Stimulated activated CD4-positive, alpha-beta T cell treated with anti-CD3 and anti-CD28 coated beads, Interleukin-1b, Interleukin-23, amount 100 ng/mL, for 24 hours (primary cell): ENCODE measurements at places on chromosomes 3 and 15.

- DNase-seq = no peak
Measured at GRCh38 chr3:88542916-88543315, 393.2 kb downstream of the C3orf38 start.

GRCh38 chr15:58980351-58980939 is 7.0 kb upstream of the RNF111 start:
- DNase-seq = no peak

DNA sequence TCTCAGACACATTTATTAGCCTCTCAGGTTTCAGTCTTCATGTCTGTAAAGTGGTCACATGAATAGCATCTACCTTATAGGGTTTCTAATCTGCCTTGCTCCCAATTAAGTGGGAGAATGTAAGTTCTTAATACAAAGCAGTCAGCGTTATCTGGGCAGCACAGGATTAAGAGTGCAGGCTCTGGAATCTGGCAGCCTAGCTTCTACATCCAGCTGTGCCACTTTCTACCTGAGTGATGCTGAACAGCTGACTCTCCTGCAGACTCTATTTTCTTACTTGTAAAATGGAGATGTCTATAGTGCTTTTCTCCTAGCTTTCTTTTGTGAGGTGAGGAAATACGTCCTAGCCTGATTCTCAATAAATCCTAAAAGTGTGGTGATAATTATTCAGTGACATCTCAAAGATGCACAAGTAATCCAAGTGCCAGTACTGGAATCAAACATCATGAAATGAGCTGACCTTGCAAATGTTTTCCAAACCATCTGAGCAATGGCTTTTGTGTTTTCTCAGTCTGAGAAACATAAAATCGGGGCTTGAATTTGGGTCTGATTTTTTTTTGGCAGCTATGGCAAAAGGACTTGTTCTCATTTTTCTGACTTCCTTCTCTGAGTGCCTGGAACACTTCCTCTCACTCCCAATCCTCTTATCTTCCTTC is 232.2 kb upstream of the FEZF2 start:
- no peak for DNase-seq

DNA sequence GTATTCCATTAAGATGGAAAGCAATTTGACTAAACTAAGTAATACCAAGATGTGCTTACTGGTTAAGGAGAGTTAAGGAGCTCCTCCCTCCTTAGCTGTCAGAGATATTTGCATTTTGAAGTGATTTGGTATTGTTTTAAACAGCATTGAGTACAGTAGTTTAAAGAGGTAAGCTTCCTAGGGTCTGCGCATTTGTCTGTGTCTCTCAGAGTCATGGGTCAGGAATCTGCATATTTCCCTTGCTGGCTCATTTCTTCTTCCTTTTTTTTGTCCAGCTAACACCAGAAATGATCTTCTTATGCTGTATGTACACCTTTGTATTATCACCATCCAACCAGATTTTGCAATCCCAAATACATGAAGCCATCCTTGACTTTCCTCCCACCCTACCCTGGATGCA is 163.0 kb upstream of the BFSP2 start:
- DNase-seq = no peak

GRCh38 chr3:197222937-197223370 is 75.5 kb downstream of the DLG1 start:
- no peak for DNase-seq

DNA sequence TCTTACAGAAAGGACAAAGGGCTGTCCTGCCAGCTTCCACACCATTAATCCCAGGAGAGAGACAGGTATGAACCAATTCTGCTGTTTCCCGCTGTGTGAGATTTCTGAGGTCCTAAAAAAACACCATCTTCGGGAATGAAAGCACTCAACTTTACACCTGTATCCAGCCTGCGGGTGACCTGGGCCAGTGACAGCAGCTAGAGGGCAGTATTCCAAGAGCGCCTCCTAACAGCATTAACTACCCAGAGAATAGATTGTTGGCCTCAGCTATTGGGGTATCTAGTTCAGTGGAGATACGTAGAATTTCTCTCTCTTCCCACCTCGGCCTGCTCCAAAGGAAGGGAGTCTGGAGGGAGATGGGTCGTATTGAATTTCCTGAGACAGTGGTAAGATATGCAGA is 55.1 kb downstream of the WDR76 start:
- DNase-seq = no peak

- no peak for DNase-seq
Measured at GRCh38 chr3:116863822-116864589, 154.4 kb downstream of the TUSC7 start.

GRCh38 chr3:155053756-155054155 is 26.4 kb upstream of the MME start:
- no peak for DNase-seq

DNA sequence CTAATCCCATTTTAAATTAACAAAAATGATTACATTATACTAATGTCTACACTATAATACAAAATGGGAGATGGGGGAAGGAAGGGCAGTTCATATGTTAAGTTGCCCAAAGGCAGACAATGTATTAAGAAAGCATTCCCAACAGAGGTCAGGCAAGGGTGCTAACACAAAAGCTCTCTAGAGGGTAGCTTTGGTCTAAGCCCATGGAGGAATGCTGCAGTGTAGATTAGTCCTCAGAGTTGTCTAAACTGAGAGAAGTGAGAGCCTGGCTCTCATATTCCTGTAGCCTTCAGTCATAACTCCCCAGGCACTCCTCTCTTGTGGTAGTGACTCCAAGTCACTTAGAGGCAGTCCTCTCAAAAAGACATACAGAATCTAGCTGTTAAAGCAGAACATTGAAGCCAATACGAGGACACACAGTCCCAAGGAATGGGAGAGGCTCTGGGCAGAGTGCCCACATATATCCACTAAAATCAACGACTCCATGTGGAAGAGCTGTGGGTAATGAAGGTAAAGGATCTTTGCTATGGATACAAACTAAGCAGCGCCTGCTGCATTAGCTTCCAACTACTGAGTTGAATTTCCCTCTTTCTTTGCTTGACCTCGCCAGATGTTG is 14.5 kb downstream of the NEK10 start:
- no peak for DNase-seq

- no peak for DNase-seq
Measured at GRCh38 chr15:92164327-92165000, 229.2 kb upstream of the ST8SIA2 start.

DNA sequence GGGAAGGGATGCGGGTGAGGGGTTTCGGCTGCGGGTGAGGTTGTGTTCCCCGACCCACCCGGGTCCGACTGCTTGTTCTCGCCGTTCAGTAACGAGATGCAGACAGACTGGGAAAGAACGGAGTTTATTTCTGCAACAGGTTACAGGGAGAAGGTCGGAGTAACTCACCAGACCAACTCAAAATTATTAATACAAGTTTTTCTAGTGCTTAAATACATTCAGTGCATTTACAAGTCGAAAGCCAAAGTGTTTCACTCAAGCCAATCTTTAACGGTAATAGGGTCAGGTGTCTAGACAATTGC is 492 bp upstream of the HIGD1A start:
- DNase-seq = no peak

GRCh38 chr3:32495609-32496008 is 7.0 kb downstream of the CMTM6 start:
- no peak for DNase-seq

DNA sequence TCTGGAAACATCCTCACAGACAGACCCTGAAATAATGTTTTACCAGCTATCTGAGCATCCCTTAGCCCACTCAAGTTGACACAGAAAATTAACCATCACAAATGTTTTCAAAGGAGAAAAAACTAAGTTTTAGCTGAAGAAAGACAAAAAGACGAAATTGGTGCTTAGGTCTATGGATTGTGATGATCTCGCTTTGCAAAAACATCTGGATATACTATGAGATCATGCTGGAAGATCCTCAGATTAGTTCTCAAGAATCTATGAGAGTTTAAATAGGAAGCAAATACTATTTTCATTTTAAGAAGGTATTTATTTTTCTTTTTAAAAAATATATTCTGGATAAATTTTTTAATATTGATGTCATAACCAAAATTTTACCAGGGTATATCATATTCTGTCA is 42.6 kb upstream of the MBNL1 start:
- no peak for DNase-seq

DNA sequence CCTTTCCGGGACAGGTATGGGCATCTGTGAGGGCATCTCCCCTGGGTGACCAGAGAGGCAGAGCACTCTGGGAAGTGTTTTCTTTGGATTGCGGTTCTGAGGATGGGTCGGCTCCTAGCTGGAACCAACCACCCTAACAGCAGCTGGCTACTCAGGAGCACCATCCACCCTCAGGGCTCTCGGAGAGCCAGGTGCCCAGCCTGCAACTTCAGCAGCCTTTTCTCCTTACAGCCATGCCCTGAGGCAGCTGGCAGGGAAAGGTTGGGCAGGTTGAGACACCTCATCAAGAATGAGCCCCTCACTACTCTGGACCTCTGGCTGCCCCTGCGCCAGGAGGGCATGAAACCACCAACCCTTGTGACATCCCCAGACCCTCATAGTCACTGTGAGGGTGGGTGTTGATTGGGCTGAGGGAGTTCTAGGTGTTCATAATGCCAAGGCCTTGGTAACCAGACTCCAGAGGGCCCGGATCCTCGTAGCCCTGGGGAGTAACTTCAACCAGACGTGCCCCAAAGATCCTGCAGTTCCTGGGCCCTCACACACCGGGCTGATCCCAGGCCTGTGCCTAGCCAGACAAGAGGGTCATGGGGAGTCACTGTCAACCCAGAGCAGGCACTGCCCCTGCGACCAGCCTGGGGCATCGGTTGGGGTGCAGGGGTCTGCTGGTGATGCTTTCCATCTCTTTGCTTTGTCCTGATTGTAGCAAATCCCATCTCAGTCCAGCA is 114.4 kb upstream of the ABHD17C start:
- no peak for DNase-seq

DNA sequence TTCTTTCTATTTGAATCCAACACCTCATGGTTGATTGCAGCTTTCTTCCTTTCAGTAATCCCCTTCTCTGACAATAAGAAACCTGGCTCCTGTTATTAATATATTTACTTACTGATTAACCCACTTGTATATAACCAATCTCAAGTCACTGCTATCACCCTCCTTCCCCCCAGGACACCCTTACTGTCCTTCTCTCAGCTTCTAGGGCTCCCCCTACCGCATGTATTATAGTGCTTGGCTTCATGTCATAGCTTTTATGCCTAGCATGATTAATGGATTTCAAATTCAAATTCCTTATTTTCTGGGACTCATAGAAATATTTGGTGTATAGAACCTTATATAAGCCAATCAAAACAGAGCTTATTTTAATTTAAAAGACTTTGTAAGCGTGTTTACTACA is 75.7 kb upstream of the BNIP2 start:
- no peak for DNase-seq

GRCh38 chr15:68599560-68600071 is 20.8 kb downstream of the CORO2B start:
- no peak for DNase-seq

- no peak for DNase-seq
Measured at GRCh38 chr15:47728426-47728825, 11.1 kb downstream of the SEMA6D start.

DNA sequence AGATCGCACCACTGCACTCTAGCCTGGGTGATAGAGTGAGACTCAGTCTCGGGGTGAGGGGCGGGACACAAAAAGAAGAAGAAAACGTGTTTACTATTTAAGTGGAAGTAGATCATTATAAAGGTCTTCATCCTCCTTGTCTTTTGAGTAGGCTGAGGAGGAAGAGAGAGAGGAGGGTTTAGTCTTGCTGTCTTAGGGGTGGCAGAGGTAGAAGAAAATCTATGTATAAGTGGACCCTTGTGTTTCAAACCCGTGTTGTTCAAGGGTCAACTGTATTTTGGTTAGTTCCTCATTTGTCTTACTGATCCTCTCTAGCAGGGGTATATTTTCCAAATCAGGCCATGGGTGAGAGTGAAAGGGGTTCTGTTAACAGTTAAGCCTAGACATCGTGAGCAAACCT is 40.1 kb downstream of the TRIM71 start:
- DNase-seq = no peak

DNA sequence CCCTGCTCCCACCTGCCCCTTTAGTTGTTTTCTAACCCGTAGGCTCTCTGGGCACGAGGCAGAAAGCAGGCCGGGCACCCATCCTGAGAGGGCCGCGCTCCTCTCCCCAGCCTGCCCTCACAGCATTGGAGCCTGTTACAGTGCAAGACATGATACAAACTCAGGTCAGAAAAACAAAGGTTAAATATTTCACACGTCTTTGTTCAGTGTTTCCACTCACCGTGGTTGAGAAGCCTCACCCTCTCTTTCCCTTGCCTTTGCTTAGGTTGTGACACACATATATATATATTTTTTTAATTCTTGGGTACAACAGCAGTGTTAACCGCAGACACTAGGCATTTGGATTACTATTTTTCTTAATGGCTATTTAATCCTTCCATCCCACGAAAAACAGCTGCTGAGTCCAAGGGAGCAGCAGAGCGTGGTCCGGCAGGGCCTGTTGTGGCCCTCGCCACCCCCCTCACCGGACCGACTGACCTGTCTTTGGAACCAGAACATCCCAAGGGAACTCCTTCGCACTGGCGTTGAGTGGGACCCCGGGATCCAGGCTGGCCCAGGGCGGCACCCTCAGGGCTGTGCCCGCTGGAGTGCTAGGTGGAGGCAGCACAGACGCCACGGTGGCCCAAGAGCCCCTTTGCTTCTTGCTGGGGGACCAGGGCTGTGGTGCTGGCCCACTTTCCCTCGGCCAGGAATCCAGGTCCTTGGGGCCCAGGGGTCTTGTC is 48.5 kb downstream of the PGPEP1L start:
- no peak for DNase-seq

DNA sequence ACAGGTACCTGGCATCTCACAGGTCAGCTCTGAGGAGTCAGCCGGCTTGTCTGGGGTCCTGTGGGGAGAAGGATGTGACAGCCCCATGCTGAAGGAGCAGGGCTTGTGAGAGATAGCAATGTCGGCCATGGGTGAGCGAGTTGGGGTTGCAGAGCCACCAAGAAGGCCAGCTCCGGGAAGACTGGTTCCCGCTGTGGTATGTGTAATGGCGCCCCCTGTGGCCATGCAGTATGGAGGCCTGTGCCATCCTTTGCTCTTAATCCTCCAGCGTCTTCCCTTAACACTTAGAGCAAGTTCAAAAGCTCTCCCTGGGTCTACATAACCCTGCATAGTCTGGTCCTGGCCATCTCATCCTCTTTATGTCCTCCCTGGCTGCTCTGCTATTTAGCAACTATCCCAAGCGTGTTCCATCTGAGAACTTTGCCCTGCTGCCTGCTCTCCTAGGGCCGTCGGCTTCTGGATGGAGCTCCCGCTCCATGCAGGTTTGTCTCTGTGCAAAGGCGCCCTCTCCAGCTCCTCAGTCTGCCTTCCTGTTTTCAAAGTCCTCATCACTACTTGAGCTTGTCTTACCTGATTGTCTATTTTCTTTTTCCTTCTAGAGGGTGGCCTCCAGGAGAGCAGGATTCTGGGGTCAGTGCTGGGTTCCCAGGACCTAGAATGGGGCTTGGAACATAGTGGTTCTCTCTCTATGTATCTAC is 40.8 kb upstream of the IQCF6 start:
- no peak for DNase-seq

DNA sequence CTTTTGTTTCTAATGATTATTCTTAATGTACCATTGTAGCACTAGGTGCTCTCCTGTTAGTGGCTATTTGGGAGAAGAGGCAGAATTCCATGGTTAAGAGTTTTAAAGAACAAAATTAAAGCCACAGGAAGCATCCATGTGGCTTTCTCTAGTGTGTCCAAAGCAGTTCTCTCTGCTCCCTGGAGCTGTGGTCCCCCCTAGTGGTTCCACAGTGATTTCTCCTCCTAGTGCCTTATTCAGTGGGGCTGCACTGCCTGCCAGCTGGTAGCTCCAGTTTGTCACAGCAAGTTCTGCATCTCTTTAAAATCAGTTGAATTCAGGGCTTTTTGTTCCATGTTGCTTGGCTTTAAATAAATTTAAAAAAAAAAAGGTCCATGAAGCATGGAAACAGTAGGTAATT is 39.6 kb upstream of the FAM98B start:
- no peak for DNase-seq
